ENCODE measurements at places on chromosomes 5 and 9.

GRCh38 chr9:3751125-3751758, 225.4 kb upstream of the RFX3 start:
- no peak for DNase-seq

- DNase-seq: no peak
These were observed 104.0 kb downstream of the ATP10B start for GRCh38 chr5:160747987-160748386.

GRCh38 chr5:27516437-27516836, 478.1 kb upstream of the CDH9 start:
- no peak for DNase-seq

DNA sequence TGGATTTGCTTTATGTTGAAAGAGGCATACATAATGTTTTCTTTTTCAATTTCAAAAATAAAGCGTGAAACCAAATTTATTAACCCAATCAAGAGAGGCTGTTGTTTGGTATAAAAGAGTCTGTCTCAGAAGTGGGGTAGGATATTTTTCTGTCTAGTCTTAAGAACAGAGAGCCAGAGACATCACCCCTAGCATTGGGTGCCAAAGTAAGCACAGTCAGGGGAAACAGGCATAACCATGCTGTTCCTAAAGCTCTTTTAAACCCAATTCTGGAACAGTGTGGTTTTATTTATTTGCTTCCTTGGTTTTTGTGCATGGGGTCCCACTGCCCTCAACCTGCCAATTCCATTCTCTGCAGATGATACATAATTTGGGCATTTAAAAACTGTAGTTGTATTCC, 88.2 kb downstream of the UBE2R2 start:
- no peak for DNase-seq

DNA sequence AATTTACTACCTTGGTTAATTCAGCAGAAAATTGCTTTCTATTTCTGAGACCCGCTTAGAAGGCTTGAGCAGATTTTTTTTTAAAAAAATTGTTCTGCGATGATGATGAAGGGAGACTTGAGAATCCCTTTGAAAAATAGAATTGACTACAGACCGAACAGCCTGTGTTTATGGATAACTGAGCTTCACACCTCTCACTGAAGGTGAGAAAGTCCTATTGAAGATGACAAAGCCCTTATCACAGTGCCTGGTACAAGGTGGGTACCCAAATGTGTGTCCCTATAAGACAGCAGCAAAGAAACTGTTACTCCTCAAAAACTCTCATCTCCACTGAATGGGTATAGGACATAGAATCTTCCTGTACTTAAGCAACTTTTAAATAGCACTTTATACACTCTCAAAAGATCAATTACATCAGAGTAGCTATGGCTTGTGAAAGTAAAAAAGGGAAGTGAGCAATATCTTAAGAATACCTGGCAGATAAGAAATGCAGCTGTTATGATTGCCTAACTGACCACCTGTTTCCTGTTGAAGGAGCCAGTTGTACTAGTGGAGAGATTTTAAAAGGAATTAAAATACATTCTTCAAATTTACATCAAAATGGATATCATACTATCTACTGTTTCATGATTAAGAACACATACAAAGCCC, 419.7 kb downstream of the CHSY3 start:
- no peak for DNase-seq

GRCh38 chr9:130287736-130288135, 22.2 kb downstream of the HMCN2 start:
- no peak for DNase-seq

DNA sequence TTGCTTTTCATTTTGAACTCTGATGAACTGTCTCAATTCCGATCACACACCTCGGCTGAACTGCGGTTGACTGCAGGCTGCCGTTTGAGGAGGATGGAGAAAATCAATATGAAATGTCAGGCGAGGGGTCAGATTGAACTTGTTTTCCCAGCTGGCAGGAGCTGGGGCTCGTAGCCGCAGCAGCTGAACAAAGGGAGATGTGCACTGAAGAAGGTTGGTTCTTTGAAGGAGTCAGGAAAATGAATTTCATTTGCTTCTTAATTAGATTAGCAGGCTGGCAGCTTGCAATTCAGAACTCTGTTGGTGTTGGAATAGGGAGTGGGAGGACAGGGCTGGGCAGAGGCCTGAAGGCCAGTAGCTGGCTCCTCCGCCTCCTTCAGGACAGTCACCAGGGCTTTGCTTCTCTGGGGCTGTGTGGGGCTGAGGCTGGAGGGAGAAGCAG, 117.4 kb upstream of the GPR151 start:
- no peak for DNase-seq

DNA sequence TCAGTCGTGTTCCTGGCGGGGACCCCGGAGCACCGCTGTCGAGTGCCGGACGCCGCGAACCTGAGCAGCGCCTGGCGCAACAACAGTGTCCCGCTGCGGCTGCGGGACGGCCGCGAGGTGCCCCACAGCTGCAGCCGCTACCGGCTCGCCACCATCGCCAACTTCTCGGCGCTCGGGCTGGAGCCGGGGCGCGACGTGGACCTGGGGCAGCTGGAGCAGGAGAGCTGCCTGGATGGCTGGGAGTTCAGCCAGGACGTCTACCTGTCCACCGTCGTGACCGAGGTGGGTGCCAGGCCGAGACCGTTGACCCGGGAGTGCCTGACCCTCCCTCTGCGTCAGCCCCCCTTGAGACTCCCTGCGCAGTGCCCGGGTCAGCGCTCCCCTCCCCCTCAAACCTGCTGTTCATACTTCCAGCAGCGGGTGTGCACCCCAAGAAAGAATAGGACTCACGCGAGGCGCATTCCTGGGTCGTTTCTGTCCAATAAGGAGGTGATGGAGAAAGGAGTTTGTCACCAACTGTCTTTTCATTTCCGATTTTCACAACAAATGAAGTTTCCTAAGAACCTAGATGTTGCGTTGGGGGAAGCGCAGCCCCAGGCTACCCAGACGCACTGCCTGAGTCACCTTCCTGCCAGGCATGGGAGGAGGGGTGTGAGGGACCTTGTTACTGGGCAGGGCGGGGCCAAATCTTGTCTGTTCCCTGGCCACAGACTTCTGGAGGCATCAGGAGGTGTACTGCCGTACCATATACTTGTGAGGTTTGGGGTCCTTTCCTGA, 722 bp downstream of the SLC22A4 start:
- peak; percentile 98 for DNase-seq

GRCh38 chr9:137945581-137945980, 68.0 kb downstream of the CACNA1B start:
- no peak for DNase-seq

DNA sequence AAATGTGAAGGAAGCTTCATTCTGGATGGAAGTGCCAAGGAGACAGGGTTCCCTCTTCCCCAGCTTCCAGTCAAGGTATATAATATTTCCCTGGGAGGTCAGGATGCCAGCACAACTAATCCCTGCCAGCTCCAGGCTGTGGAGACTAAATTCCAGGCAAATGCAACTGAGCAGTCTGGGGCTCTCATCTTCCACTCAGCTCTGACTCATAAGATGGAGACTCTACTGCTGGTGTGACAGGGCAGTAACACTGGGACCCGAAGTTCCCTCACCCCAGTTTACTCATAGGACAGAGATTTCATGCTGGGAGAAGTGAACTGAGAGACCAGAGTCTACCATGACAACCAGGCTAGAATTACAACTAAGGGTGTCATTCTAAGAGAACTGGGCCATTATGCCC, 235.4 kb downstream of the FSTL4 start:
- no peak for DNase-seq

DNA sequence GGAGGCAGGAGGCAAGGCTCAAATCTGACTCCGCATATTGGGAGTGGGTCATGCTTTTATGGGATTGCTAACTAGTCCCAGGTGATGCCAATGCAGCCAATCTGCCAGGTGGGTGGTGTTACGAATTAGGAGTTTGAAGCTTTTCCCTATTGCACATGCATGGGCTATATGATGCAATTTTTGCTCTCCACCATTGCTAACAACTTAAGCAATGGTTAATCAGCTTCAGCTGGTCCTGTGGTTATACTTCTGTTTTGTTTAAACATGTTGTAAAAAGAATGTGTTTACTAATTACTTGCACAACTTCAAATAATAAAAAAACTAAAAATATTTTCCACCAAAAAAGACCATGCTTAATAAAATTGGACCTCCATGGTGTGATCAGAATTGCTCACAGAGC, 55.7 kb downstream of the SHC3 start:
- no peak for DNase-seq

- no peak for DNase-seq
These were observed 31.9 kb downstream of the GNA14 start for GRCh38 chr9:77616191-77616590.

- DNase-seq: no peak
These were observed 1091.6 kb downstream of the PTPRD start for GRCh38 chr9:9521033-9521779.

- DNase-seq: no peak
These were observed 32.4 kb downstream of the LPAR1 start for GRCh38 chr9:111005746-111006470.

GRCh38 chr9:126419475-126419874, 92.8 kb downstream of the MVB12B start:
- DNase-seq: no peak

DNA sequence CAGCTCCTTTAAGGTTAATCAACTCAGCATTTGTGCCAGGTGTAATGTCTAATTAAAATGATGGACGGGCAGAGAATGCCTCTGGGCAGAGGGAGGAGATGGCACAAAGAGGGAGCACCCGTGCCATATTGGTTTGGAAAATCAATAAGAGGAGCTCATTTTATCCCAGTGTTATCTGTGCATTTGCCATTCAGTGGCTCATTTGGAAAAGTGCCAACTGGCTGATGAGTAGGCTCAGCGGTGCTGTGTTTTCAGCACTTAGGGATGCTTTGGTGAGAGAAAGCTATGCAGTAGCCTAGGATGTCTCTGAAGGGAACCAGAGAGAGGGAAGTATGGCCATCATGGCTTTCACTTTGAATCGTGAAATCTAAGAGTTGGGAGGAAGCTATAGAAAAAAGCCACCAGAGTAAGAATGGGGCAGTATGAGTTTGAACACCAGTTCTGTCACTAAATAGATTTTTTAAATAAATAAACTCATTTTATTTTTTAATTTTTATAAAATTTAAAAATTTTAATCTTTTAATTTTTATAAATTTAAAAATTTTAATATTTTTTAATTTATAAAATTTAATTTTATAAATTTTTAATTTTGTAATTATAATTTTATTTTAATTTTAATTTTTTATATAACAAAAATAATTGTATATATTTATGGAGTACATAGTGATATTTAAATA, 472.8 kb downstream of the BRINP1 start:
- DNase-seq: no peak

GRCh38 chr5:163269624-163270023, 167.8 kb upstream of the CCNG1 start:
- DNase-seq: no peak

DNA sequence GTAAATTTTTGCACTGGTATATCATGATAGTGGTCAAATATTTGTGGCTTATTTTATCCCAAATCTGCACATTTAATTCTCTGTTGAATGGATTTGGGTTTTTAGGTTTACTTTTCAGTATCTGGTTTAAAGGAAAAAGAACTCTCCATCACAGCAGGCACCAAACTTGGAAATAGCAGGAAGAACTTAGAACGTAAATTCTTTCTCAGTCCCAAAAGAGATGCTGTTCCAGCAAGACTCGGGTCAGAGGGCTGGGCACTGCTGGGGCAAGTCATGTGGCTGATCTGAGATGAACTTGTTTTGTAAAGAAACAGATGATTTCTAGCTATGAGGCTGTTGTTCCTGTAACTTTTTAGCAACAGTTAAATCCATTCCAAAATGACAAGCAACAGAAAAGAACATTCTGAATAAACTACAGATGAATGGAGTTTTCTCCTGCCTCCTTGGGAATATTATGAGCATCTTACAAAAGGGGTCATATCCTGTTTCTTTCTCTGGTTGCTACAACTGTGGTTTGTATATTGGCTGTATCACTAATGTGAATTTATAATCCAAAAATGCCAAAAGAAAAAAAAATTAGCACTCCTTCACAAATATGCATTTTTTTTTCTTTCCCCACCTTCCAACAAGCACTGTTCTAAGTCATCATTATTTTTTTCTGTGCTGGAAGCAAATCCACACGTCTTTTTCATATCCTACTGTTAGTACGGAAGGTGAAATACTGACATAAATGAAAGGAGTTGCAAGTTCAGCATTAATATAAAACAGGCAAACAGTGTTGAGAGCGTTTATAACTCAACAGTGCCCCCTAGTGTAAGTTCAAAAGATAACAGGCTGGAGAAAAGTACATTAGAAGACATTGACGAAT, 31.1 kb downstream of the OR2K2 start:
- peak; percentile 64 for DNase-seq

- no peak for DNase-seq
These were observed 62.8 kb downstream of the GABRB2 start for GRCh38 chr5:161483721-161484120.

GRCh38 chr9:106862821-106863720, at the start of gene ZNF462:
TSS of gene ZNF462 (plus strand) at chr9:106863166. CDS start at chr9:106923384, 60,218 bp downstream.
- DNase-seq: peak; percentile 9

- no peak for DNase-seq
These were observed 104.4 kb downstream of the PJA2 start for GRCh38 chr5:109305352-109305751.

- no peak for DNase-seq
These were observed 2.8 kb downstream of the SCAI start for GRCh38 chr9:125140576-125140975.

DNA sequence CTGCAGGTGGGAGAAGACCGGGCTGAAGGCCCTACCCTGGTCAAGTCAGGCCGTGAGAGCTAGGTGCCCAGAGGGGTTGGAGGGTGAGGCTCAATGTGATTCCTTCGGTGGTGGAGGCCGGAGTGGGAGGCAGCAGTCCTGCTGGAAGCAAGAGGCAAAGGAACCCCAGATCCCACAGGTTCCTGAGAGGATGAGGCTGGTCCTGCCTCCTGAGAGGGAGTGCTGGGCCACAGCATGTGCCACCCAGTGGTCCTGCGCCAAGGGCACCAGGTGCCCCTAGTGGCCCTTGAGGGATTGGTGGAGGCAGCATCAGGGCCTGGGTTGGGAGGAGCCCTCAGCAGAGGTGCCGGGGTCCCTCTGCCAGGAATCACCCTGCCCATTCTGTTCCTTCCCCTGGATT, 59.1 kb downstream of the BARX1 start:
- no peak for DNase-seq

- no peak for DNase-seq
These were observed 36.5 kb upstream of the SLC9A3 start for GRCh38 chr5:560792-561166.

- peak; percentile 67 for DNase-seq
These were observed 32.0 kb upstream of the TTLL11 start for GRCh38 chr9:122125158-122125508.

- no peak for DNase-seq
These were observed 195.6 kb downstream of the DEPDC1B start for GRCh38 chr5:60504342-60504741.

- DNase-seq: peak; percentile 13
These were observed 29.3 kb upstream of the OBP2B start for GRCh38 chr9:133238272-133238850.

- DNase-seq: peak; percentile 28
These were observed 176.7 kb upstream of the ZNF608 start for GRCh38 chr5:124923131-124923530.

- peak; percentile 99 for DNase-seq
These were observed 81.5 kb downstream of the PTPDC1 start for GRCh38 chr9:94165592-94166235.

- DNase-seq: no peak
These were observed 46.5 kb downstream of the PPP1R2B start for GRCh38 chr5:156896546-156896945.

Measured in inflammatory macrophage treated with lipopolysaccharide for 4 hours (primary cell).